ENCODE measurements at places on chromosomes 11 and 22.
A peak's percentile ranks its signal among the peaks of the same experiment; 100 is the strongest.

DNA sequence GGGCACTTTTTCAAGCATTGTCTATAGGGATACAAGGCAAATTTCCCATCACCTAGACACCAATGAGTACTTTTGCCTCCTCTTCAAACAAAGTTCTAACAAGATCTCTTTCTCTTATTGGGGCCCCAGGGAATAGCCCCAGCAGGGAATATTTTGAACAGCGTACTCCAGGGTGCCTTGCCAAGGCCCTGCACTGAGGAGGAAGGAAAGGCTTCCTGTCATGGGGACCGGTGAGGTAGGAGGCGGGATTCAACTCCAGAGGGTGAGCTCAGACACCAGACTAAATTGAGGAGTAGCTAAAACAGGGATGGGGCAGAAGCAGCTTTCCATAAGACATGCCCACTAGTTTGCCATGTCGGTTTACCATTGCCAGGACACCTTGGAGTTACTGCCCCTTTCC lies 28.0 kb upstream of the OR56B4 start:
- DNase-seq = no peak

DNA sequence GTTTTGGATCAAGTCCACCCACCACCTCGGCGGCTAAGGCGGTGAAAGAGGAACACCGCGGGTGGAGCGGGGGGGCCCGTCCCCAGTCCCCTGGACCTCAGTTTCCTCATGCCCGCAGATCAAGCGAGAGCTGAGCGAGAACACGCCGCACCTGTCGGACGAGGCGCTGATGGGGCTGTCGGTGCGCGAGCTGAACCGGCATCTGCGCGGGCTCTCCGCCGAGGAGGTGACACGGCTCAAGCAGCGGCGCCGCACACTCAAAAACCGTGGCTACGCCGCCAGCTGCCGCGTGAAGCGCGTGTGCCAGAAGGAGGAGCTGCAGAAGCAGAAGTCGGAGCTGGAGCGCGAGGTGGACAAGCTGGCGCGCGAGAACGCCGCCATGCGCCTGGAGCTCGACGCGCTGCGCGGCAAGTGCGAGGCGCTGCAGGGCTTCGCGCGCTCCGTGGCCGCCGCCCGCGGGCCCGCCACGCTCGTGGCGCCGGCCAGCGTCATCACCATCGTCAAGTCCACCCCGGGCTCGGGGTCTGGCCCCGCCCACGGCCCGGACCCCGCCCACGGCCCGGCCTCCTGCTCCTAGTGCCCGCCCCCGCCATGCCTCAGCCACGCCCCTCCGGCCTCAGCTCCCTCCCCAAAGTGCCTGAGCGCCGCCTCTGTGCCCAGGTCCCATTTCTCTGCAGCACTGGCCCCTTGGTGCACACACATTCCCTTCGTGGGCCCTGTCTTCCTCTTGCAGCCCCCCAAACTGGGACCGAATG lies 12.7 kb downstream of the MAFF start:
- peak; percentile 52 for DNase-seq

- no peak for DNase-seq
These were observed 73.1 kb downstream of the CDKN1C start for GRCh38 chr11:2812371-2812991.

- no peak for DNase-seq
These were observed 170.1 kb downstream of the OPCML start for GRCh38 chr11:133362156-133362555.

GRCh38 chr22:47589271-47590250 lies 827.1 kb downstream of the TBC1D22A start:
- no peak for DNase-seq

- DNase-seq = no peak
These were observed 54.0 kb upstream of the SEZ6L start for GRCh38 chr22:26115266-26115665.

DNA sequence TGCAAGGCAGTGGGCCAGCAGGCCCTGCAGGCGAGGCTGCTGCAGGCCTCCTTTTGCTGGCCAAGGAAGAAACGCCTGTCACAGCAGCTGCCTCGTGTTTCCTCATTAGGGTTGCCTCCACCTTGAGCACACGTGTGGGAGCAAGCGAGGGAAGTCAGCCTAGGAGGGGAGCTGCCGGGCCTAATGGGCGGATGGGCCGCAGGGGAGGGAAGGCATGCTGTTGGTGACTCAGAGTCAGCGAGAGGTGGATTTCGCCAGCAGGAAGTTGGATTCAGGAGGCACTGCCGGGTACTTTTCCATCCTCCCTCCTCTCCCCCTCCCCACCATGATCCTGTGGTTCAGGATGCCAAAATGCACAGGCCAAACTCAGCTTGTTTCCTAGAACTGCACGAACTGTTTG lies 498.7 kb downstream of the METTL15 start:
- no peak for DNase-seq

- DNase-seq = no peak
These were observed 4.9 kb downstream of the PPP6R2 start for GRCh38 chr22:50348058-50348457.

DNA sequence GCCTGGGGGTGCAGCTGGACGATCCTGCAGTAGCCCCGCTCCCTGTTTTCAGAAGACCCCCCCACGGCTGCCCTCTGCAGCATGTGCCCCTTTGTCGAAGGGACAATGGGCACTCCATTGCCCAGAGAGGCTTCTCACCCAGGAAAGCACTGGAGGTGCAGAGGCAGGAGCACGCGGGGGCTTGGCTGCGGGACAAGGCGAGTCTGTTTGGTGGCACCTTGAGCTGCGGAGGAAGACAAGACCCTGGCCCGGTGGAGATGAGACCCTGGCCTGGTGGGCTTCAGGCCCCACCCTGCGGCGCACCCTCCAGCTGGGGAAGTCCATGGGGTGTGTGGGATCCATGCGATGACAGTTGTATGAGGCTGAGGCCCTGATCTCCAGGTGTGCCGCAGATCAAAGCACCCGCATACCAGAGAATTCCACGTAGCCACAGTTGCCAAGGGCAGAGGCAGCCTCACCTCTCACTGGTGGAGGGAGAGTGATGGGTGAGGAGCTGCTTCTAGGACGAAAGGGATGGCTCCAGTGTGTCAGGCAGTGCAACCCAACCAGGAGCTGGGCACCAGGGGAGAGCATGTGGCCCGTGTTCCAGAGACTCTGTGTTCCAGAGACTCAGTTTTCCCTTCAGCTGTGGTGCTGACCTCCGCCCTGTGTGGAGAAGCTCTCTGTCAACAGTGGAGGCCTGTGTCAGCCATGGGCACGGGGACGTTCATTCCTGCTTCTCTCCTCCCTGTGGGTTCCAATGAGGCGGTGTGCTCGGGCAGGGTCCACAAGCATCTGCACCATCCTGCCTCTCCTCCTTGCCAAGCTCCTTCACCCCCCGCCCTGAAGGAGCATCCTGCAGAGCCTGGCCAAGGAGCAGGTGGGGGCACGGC lies 10.0 kb downstream of the TBX1 start:
- DNase-seq = no peak

GRCh38 chr11:10268746-10269488 lies 25.1 kb downstream of the SBF2 start:
- DNase-seq = no peak

DNA sequence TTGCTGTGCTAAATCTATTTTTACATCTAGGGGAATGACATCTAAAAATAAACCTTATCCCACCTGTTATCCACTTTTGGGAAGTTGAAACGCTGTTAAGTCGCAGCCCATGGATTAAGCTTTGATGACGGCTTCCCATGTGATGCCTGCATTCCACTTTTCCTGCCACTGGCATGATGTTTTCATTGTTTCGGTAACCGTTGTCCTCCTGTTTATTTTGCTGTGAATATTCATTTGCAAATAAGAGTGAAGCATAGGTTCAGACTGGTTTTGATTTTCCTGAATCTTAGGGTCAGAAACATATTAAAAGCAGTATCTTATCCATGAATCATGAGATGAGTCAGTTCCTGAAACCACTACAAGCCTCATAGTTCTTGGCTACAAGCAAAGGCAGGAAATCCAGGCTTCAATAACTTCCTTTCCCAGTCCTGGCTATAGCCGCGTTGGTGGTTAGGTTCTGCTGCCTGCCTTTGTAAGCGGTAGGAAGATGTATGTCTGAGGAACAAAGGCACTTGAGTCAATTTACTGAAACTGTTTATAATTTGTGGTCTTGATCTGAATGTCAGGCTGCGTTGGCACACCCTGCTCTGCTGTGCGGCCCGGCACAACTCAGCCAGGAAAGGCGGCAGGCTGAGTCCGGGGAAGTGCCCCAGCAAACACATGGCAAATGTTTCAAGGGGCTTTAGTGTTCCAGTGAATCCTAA lies 19.4 kb downstream of the TEAD1 start:
- DNase-seq = no peak

- DNase-seq = no peak
These were observed 4.8 kb downstream of the SLC35C1 start for GRCh38 chr11:45809456-45810395.

DNA sequence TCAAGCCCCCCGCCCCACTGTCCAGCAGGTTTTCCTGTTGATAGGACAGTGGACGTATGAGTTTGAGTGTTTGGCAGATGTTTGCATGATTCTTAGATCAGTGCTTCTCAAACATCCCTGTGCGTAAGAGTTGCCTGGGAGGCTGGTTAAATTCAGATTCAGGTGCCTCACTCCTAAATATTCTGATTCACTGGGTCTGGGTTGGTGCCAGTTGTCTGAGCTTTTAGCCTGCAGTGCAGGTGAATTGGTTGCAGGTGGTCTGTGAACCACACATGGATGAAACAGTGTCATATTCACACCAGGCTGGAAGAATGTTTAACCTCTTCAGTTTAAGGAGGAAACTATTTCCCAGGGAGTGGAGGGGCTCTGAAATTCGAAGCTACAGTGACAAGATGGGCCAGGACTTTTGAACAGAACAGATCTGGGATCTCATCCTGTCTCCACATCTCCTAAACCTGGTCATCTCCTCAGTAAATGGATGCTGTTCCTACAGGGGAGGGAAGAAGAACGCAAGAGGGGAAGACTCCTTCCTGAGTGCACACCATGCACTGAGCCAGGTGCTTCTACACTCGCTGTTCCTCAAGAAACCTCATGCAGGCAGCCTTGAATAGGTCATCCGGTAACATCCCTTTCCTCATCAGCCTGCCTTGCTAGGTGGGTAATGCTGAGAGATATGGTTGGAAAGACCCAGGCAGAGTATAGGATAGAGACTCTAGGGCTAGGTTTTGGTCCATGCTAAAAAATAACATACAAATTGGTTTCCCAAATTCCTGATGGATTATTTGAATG lies 47.8 kb downstream of the TEAD1 start:
- DNase-seq = no peak

DNA sequence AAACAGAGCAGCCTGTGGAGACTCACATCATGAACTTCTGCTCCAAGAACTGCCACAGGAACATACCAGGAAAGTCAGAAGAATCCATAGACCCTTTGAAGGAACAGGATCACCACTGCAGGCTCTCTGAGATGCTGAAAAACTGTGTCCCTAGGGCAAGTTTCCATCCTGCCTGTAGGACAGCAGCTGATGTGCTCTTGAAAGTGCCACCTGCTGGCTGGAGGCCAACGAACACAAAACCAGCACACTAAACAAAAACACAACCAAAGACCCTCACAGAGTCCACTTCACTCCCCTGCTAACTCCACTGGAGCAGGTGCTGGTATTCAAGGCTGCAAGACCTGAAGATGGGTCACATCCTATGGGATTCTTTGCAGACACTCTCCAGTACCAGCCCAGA lies 12.0 kb upstream of the NXPE1 start:
- DNase-seq = no peak

- DNase-seq = no peak
These were observed 57.2 kb upstream of the ALDH3B2 start for GRCh38 chr11:67731583-67731982.

DNA sequence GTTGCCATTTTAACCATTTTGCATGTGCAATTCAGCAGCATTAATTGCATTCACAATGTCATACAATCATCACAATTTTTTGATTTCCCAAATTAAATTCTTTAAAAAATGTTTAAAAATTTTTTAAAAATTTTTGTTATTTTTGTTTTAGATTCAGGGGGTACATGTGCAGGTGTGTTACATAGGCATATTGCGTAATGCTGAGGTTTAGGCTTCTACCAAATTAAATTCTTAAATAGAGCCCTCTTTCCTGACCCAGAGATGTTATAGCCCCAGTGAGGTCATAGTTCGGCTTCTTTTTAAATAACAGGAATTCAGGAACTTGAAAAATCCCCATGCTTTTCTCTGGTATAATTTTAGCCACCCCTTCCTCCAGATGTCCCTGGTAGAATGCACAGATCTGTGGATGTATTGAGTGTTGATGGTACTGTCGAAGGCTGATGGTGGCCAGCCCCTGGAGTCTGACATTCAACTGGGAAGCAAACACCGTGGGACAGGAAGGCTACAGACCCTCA lies 11.3 kb upstream of the AMPD3 start:
- no peak for DNase-seq

- no peak for DNase-seq
These were observed 205.4 kb downstream of the FAM76B start for GRCh38 chr11:95584180-95584579.

DNA sequence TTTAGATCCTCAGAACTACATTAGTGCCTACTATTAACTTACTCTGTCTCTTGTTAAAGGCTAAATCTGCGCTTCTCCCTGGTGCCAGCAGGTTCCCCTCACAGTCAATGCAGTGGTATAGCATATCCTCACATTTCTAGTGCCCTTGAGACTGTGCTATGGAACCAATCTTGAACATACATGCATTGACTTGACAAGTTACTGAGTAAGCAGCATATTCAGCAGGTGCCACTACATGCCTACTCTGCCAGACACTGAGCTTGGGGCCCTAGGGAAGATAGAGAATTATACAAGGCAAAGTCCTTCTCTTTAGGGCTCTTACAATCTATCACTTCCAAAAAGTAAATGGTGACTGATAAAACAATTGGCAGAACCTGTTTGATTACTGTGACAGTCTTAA lies 3.2 kb downstream of the FUT4 start:
- DNase-seq = no peak

GRCh38 chr22:26267856-26268255 lies 98.6 kb downstream of the SEZ6L start:
- DNase-seq = no peak

DNA sequence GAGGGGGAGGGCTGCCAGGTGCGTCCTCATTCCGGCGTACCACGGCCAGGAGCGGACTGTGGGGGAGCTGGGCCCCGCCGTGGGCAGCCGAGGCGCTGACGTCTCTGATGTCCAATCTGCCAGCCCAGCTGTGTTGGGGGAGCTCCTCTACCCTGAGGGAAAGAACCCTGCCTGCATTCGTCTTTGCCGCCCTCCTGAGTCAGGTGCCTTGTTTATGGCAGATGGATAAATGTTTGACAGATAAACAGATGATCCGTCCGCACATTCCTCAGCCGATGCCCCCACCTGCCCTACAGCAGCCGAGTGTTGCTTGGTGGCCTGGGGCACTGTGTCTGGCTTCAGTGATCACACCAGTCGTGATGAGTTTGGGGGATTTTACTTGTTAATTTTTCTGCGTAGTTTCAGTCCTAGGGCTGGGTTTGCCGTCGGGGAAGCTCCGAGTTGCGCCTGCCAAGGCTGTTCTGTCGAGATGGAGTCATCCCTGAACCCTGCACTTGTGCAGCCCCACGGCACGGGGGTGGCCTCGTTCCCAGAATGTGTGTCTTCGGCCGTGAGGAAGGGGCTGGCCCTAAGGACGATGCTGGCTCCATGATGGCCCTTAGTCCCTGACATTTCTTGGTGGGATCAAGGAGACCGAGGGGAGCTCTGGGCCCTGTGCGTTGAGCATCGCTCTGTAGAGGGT lies 1083.9 kb downstream of the BRD1 start:
- DNase-seq = no peak

All from stimulated activated CD8-positive, alpha-beta memory T cell treated with anti-CD3 and anti-CD28 coated beads, Interleukin-2, amount 100 ng/mL, for 48 hours (primary cell).